NCI-H774 (cell line): ENCODE measurements at places on chromosomes 11 and 22.

DNA sequence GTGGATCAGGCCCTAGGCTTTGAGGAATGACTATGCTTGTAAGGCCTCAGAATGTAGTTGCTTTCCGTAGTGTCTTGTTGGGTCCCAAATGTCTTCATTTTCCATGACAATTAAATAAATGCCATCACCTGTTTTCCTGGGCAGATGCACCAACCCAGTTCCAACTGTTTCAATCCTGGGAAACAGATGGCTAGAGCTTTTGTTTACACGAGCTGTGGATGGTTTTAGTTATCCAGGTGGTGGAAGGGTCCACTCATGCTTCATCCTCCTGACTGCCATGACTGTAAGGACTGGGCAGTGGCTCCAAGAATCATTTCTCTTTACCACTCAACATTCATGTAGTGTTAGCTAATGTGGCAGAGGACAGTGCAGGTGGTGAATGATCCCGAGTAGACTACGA is 8.6 kb downstream of the RCN1 start:
- no peak for DNase-seq

DNA sequence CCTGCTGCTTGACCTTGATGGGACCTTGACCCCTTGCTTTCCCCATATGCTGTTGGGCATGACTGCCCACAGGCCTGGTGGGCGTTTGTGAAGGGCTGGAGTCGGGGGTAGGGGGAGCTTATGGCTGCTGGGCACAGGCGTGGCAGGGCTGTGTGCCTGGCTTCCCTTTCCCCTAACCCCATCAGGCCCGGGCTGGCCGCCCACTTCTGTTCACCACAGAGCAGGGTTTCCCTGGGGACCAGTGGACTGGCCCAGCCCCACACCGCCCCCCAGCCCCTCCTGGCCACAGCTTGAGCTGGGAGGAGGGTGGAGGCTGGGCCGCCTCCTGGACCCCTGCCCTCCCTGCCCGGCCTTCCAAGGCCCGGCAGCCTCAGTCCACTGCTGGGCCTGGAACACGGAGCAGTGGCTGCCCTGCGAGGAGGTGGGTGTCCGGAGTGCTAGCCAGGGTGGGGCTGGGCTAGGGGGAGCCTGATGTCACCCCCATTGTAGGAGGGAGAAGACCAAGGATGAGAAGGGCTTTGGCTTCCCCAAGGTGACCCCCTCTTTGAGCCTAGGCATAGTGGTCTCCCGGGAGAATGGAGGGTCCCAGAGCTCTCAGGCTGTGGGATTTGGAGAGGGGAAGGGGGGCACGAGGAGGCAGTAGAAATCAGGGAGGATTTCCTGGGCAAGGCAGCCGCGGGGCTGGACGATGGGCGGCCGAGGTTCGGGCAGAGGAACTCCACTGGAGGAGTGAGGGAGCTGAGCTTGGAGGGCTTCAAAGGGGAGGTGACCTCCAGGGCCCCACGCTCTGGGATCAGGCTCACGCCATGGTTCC is at the start of gene AIFM3:
TSS of gene AIFM3 (plus strand) at position 373 of the 814 bp plus-strand sequence. CDS start 690 bp downstream, outside the sequence.
- no peak for DNase-seq

- no peak for DNase-seq
These were observed 36.1 kb downstream of the MMP20 start for GRCh38 chr11:102589047-102589459.

DNA sequence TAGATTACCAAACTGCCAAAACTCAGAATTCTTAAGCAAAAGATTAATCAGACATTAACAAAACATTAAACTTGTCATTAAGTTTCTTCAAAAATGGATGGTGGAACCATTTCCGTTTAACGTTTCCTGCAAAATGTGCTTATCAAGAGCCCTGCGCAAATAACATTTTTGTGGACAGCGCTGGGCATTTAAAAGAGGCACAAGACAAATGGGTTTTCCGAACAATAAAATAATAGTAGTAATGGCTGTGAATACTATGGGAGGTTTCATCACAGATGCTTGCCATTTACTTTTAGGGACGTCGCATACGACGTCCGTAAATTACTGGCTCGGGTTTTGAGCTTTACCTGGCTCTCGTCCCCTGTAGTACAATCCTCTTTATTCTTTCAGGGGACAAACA is 1.1 kb downstream of the NPAT start:
- peak; percentile 5 for DNase-seq

DNA sequence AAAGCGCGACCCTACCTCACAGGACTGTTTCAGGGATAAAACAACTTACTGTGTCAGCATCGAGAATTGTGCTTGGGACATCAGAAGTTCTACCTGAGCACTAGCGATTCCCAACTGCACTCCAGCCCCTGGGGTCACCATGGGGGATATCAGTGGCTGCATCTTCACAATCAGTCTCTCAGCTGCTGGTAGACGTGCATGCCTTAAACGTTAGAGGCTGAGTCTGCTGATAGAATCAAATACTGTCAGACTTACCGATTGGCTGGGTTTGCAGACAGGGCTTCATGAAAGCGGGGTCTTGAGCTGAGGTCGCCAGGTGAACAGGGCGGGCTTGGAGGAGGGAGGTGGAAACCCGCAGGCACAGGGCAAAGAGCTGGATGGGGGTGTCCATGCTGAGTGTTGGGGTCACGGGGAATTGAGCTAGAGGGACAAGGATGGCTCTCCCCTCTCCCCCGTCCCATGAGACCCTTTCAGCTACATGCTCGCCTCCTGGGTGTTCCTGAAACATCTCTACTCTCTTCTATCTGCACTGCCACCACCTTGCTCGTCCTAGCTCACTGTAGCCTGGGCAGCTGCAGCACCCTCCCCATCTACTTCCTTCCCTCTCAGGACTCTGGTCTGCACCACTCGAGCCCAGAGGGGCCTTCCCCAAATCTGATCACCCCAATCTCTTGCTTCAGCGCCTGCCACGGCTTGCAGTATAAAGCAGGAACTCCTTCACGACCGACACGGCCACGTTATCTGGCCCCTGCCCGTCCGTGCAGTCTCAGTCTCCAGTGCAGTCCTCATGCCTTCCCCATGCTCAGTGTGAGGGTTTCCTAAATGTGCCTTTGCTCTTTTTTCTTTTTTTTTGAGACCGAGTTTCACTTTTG is 43.5 kb downstream of the ST14 start:
- DNase-seq: no peak

- no peak for DNase-seq
These were observed 25.2 kb downstream of the CAPN1 start for GRCh38 chr11:65206901-65207300.

- DNase-seq: no peak
These were observed 4.5 kb upstream of the CREB3L1 start for GRCh38 chr11:46272816-46273427.

DNA sequence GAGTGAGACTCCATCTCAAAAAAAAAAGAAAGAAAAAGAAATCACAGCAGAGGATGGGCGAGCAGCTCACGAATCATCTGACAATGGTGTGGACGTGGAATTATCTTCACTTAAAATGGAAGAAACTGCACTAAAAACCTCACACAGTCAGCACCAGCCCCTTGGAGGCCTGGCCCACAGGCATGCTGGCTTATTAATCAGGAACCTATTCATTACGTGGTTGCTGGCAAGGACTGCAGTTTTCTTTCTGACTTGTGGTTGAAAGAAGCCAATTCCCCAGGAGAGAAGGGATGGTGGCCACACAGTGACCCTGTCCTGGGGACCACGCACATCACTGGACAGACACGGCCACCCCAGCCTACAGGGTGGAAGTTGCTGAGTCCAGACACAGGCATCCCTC is 401.1 kb downstream of the CTTN start:
- no peak for DNase-seq

GRCh38 chr22:23144932-23145877 is at the start of gene RAB36:
TSS of gene RAB36 (plus strand) at chr22:23145477. CDS start at chr22:23146617, 1,140 bp downstream.
- peak; percentile 98 for DNase-seq
